Retinal pigment epithelial cell (primary cell): ENCODE measurements at places on chromosomes 11 and 22.

DNA sequence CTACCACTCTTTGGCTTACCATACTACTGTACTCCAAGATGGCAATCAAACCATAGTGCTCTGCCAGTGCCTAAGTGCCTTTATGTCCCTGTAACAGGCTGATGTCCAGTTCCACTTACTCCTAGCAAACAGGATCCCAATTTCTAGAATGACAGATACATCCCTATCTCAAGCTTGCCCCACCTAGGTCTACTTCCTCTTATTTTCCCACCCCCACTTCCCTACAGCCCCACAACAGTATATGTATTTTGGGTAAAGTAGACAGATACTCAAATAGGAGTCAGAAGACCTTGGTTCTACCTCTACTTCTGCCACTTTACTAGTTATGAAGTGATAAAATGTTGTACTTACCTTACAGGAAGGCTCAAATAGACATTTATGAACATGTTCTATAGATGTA, 24.1 kb downstream of the SIK3 start:
- no peak for DNase-seq

GRCh38 chr11:13962198-13962561, 343 bp upstream of the SPON1 start:
- no peak for DNase-seq

DNA sequence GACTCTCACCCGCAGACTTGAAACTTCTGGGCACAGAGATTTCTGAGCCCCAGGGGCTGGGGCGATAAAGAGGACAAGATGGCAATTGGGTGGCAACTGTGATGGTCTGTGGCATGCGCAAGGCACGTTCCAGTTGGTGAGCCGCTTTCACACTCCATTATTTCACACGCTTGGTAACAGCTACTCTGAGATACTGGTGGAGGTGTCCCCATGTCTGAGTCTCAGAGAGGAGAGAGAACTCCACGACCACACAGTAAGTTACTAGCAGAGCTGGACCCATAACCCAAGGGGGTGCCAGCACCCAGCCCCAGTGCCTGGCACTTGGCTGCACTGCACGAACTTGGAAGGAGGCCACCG, 6.0 kb upstream of the KCNJ4 start:
- no peak for DNase-seq

DNA sequence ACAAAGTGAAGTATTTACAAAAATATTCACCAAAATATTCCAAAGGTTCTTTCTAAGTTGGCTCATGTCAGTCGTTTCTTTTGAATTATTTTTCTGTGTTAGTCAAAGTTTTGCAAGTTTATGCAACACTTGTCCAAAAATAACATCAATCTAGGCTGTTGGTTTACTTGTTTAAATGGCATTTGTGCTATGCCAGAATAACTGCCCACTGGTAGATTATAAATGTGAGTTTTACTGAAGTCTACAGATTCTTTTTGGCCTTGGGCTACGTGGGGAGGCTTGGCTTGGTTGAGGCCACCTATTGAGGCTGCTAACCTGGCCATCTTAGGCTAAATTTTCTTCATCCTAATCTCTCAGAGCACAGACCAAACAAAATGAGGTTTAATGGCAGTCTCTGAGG, 1091.9 kb upstream of the RAG2 start:
- no peak for DNase-seq

DNA sequence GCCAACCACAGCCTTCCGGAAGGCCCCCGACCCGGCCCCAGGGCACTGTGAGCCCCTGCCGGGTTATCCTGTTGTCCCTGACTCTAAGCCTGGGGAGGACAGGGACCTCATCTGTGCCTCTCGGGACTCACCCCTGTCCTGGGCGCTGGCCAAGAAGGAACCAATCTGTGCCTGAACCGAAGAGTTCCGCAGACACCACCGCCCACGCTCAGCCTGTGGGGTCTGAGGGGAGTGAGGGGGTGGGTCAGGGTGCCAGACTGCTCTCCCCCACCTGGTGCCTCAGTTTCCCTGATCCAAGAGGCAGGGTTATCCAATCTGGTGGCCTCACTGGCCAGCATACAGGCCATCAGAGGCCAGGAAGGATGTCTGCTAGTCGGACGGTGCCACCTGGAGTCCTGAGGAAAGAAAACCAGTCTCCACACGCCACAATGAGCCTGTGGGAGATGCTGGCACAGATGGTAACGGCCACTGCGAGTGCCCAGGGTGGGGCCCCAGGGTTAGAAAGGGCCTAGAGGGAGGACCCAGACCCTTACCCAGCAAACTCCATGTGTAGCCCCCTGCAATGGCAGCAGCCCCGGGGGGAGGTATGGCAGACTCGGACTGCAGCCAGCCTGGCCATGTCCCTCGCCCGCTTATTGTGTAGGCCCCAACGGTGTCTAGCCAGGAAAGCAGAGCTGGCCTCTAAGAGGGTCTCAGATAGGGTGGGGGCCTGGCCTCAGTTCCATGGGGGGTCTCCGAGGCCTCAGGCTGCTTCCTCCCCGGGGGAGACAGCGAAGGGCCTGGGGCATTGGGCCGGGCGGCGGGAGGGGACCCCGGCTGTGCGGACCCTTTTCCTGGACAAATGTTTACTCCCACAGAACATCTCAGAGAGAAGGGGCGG, 827 bp upstream of the TNNT3 start:
- no peak for DNase-seq

DNA sequence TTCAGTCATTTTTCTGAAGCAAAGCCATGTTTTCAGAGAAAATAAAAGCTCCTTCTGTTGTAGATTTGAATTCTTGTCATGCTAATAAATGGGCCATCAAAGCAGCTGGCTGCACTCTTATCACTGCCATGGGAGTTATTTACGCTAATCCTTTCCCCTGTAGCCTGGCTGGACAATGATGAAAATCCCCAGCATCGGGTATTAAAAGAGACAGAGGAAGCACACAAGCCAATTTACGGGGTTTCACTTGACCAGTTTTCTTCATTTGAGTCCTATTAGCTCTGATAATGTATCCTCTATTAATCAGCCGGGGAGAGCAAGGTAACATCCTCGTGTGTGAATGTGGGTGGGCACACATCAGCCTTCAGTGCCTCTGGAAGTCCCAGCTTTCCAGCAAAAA, 470.2 kb upstream of the API5 start:
- DNase-seq, result no peak

DNA sequence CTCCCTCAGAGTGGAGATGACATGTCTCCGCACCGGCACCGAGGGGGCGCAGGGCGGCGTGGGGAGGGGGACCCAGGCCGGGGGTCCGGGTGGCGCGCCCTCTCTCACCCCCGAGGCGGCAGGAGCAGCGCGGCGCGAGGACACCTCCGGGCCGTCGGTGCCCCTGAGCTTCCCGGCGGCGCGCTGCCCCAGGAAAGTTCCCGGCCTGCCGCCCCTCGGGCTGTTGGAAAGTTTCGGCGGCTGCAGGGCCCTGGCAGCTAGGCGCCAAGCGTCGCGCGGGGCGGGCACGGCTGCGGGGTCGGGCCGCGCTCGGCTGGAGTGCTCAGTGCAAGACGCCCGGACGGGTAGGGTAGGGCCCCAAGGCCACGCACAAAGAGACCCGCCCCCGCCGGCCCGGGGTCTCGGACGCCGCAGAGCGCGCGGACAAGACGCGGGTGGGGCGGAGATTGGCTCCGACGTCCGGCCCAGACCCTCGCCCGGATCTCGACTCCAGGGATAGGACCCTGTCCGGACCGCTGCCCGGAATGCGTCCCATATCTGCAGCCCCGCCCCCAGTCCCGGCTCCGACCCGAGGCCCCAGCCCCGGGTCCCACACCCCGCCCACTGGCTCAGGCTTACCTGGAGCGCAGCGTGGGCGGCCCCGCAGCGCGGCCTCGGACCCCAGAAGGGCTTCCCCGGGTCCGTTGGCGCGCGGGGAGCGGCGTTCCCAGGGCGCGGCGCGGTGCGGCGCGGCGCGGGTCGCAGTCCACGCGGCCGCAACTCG, 471 bp downstream of the ARVCF start:
- DNase-seq, result no peak

- DNase-seq, result no peak
These were observed 13.0 kb downstream of the ACO2 start for GRCh38 chr22:41481925-41482318.

DNA sequence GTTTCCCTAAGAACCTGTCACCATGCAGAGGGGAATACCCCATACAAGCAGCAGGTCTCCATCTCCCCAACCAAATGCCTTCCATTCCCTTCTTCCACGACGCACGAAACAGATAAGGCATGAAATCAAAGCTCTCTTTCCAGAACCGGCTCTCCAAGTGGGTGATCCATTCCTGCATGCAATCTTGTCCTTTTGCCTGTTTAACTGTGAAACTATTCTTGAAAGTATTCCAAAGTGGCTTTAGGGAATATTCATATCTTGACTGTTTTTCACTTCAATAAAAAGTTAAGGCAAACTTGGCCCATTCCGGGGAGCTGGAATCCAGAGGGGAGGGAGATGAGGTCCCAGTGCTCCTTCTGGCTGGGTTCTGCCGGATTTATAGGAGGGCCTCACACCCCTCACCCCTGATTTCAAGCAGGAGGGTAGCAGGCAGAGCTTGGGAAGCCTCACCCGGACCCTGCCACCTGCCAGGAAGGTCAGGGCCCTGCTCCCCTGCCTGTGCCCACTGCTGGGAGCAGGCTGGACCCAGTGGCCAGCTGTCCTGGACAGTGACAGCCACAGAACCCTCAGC, 60.9 kb downstream of the SCGB1A1 start:
- DNase-seq, result no peak

GRCh38 chr11:12506404-12506921, 129.1 kb downstream of the PARVA start:
- DNase-seq, result no peak

DNA sequence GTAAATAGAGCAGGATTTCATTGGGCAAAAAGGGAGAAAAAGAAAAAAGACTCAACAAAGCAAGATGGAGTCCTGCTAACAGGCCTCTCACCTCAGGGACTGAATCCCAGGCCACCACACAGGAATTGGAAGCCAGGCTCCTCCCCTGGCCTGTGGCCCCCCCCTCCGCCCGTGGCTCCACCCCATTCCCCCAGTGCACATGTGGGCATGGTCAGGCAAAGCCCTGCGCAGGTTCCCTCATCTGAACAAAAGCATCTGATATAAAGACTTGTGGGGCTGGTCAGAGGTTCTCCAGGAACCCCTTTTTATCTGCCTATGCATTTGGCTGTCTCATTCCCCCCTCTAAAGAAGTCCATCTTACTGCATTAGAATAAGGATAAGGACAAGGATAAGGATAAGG, 46.0 kb upstream of the PAK1 start:
- no peak for DNase-seq

GRCh38 chr11:63635762-63636465, 21.7 kb upstream of the PLAAT3 start:
- DNase-seq, result no peak
